ENCODE measurements at places on chromosomes 6 and 20.

GRCh38 chr6:130929036-130929678 is 102.0 kb downstream of the SMLR1 start:
- no peak for DNase-seq

- no peak for DNase-seq
Measured at GRCh38 chr20:35611482-35611881, 4.1 kb upstream of the SPAG4 start.

DNA sequence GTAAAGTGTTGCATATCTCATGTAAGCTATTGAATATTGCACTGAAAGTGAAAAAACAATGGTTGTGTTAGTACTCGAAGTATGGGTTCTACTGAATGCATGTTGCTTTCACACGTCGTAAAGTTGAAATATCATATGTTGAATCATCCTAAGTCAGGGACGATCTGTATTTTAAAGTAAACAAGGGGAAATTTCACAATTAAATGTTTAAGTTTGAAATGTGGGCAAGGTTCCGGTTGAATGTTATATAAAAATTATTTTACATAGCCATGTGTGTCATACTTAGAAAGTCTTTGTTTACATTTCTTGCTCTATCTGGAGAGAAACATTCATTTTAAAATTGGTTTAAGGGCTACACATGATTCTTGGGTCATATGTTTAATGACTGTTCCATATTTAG is 76.8 kb downstream of the AKAP7 start:
- no peak for DNase-seq

- no peak for DNase-seq
Measured at GRCh38 chr20:14855171-14855570, 517.8 kb upstream of the FLRT3 start.

- no peak for DNase-seq
Measured at GRCh38 chr6:151044465-151045441, 179.3 kb downstream of the MTHFD1L start.
